ENCODE measurements at places on chromosomes 4 and X. TPM values are rescaled to one million over a fixed set of nuclear protein-coding genes. Genes with fewer than 3 reads are reported as not detected.
A peak's percentile ranks its signal among the peaks of the same experiment; 100 is the strongest.

The SPANXD gene
- not detected for total RNA-seq

- H3K27me3 ChIP-seq, result no peaks in the 10 kb centered on the region
- no peak for DNase-seq
- H3K4me3 ChIP-seq, result no peak overlapping the region
- no peak overlapping the region for H3K27ac ChIP-seq
- no peaks in the 10 kb centered on the region for H3K4me1 ChIP-seq
Measured at GRCh38 chrX:18949291-18949943, 34.5 kb downstream of the PHKA2 start.

DNA sequence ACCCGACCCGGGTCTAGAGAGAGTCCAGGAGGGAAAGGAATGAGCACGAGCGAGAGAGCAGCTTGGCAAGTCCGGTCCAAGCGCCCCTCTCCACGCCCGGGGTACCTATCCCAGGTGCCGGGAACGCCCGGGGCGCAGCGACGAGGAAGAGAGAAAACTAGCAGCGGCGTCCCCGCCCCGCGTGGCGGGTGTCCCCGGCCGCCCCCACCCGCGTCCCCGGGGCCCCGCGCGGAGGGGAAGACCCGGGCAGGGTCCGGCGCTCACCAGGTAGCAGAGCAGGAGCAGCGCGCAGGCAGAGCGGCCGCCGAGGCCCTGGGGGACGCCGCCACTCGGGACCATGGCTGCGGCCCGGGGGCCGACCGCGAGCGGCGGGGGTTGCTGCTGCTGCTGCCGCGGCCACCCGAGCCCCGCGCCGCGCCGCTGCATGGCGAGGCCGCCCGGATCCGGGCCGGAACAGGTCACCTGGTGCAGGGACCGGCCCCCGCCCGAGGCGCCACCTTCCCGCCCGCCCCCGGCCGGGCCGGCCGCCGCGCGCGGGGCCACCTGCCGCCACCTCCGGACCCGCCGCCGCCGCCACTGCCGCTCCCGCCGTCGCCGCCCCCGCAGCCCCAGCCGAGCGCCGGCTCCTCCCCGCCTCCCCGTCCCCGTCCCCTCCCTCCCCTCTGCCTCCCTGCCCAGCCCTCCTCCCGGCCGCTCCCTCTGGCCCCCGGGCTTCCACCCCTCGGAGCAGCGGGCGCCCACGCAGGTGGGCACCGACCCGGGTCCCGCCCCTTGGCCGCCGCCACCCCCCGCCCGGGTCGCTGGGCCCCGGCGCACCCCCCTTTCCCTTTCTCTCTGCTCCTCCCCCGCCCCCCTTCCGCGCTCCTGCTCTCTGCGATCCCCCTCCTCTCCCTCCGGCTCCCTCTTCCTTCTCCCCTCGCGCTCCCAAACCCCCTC, at the start of gene SEL1L3:
SEL1L3 (minus strand) TSS at position 578 of the 936 bp plus-strand sequence; CDS start at position 426, 152 bp downstream.
- H3K27me3 ChIP-seq, result no peaks in the 10 kb centered on the region
- H3K36me3 ChIP-seq, result peaks cover 7% of the 10 kb centered on the region
- peaks cover 47% of the 10 kb centered on the region for H3K4me1 ChIP-seq
- H3K27ac ChIP-seq, result peak within 1 kb of the TSS; percentile 99
- peak within 1 kb of the TSS; percentile 98 for H3K4me3 ChIP-seq

The KIF4A gene
- 29.8 TPM for total RNA-seq

- H3K36me3 ChIP-seq, result peaks cover 8% of the 10 kb centered on the region
- no peaks in the 10 kb centered on the region for H3K4me1 ChIP-seq
- no peak overlapping the region for H3K4me3 ChIP-seq
- H3K27me3 ChIP-seq, result no peaks in the 10 kb centered on the region
- no peak overlapping the region for H3K27ac ChIP-seq
Measured at GRCh38 chr4:23788027-23788426, 101.8 kb downstream of the PPARGC1A start.

The ARHGAP6 gene
- total RNA-seq, result 0.14 TPM

DNA sequence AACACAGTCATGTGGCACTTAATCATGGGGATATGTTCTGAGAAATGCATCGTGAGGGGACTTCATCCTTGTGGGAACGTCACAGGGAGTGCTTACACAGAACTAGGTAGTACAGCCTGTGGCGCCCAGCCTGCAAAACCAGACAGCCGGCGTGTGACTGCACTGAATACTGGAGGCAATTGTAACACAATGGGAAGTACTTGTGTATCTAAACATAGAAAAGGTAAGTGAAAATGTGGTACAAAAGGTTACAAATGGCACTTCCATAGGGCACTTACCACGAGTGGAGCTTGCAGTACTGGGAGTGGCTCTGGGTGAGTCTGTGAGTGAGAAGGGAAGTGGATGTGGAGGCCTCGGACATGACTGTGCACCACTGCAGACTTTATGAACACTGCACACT, 5.2 kb downstream of the TLR3 start:
- peaks cover 12% of the 10 kb centered on the region for H3K4me1 ChIP-seq
- H3K4me3 ChIP-seq, result no peak overlapping the region
- H3K27ac ChIP-seq, result no peak overlapping the region
- H3K36me3 ChIP-seq, result no peaks in the 10 kb centered on the region
- DNase-seq, result no peak
- H3K27me3 ChIP-seq, result no peaks in the 10 kb centered on the region

GRCh38 chr4:169716677-169717076, 41.1 kb downstream of the HPF1 start:
- no peak overlapping the region for H3K4me3 ChIP-seq
- DNase-seq, result no peak
- no peak overlapping the region for H3K27ac ChIP-seq
